Muscle of leg (tissue), 16 donors: ENCODE measurements at places on chromosomes 4 and X. TPM values are rescaled to one million over a fixed set of nuclear protein-coding genes. Genes with fewer than 3 reads are reported as not detected.

Gene ZXDB
- 5.7 TPM for polyA plus RNA-seq

Gene MAGT1
- 54.4 TPM for polyA plus RNA-seq

Gene PABPC1L2A
- polyA plus RNA-seq, result not detected

Gene MAGEA4
- not detected for polyA plus RNA-seq

Gene ADH1A
- 1.2 TPM for polyA plus RNA-seq

Gene PDHA1
- polyA plus RNA-seq, result 153 TPM

- DNase-seq, result no peak
Observed at GRCh38 chr4:185016101-185016940, 2.0 kb upstream of the HELT start.

- peak; percentile 58 for DNase-seq
Observed at GRCh38 chr4:125316401-125316790, 1.6 kb downstream of the FAT4 start.

DNA sequence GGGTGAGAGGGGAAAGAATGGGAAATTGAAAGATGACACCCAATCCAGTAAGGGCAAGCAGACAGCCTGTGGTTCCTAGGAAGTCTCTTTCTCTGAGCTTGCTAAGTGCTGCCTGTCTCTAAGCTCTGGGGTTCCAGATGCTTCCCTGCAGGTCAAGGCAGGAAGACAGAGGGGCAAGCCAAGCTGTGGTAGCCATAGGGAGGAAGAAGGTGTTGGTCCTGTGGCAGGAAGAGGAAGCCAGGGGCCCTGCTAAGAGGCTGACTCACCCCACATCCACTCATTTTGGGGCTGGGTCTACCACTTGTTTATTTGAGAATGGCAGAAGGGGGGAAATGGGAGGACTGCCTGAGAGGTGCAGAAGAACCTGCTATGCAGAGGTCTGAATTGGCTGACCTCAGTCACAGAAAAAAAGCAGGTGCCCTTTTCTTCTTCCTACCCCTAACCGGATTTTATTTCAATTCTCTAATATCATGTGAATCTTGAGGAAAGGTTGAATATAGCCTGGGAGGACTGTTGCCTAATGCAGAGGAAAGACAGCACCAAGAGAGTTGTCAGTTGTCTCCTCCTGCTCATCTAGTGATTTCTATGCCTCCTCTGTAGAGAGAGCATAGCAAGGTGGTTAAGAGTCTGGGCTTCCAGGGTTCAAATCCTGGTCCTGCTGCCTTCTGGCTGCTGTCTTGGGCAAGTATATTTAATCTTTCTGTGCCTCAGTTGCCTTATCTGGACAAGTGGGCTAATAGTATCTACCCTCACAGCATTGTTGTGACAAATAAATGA lies 27.4 kb downstream of the HOPX start:
- DNase-seq, result no peak

DNA sequence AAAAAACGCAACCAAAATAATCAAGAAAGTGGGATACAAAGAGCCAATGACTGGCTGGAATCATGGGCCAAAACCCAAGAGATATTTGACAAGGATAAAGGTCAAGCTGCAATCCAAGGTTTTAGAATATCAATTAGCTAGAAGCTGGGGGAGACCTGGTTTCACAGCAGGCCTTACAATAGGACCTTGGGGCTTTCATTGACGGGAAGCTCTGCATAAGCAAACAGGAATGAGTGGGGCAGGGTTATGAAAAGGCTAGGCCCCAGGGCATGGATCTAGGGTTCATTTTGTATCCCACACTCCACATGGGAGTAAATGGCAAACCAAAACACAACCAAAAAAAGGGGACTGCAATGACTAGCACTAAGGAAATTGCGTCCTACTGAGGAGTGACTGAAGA lies 215.3 kb downstream of the HS6ST2 start:
- no peak for DNase-seq

DNA sequence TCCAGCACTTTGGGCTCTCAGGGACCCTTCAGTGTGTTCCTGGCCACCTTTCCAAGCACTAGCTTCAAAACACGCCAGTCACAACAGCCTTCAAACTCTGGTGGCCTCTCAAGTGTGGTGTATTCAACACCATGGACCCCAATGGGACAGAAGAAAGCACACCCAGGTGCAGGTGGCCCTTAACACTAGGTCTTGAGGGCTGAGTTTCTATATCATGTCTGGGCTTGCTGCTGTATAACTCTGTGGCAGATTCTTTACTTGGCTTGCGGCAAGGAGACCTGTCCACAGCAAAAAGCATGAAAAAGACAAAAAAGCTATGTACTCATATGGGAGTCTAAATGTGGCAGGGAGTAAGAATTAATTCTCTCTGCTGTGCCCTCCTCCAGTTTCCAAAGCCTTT lies 23.1 kb downstream of the MSL3 start:
- DNase-seq, result no peak

GRCh38 chr4:145440292-145441007 lies 41.2 kb upstream of the SMAD1 start:
- DNase-seq, result peak; percentile 58

GRCh38 chr4:124947622-124948265 lies 235.2 kb upstream of the ANKRD50 start:
- no peak for DNase-seq

DNA sequence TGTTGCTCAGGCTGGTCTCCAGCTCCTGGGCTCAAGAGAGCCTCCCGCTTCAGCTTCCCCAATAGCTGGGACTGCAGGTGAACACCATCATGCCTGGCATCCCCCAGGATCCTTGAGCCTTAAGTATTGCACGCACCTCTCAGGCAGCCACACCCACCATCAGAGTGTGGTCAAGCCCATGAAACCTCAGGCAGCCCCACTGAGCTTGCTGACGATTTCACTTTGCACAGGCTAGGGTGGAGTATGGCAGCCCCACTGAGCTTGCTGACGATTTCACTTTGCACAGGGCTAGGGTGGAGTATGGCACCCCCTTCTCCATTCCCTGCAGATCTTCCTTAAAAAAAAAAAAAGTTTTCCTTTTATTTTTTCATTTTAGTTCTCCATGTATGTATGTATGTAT lies 57.2 kb downstream of the RHOXF2B start:
- no peak for DNase-seq

GRCh38 chr4:73646117-73646516 lies 25.9 kb upstream of the RASSF6 start:
- no peak for DNase-seq

DNA sequence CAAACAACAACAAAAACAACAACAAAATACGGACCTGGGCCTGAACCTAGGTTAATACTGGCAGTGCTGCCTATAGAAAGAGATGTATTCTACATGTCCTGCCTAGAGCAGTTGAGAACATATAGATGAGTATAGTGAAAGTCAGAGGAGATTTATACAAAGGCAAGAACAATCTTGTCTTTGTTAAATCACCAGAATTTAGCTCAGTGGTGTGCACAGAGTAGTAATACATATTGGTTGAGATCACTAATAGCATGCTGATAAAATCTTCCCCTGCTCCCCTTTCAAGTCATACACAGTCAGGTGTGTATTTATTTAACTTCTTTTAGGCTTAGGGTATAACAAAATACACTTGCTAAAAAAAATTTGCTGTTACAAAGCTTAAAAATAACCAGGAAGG lies 247.8 kb downstream of the ADGRL3 start:
- DNase-seq, result no peak

- peak; percentile 63 for DNase-seq
Observed at GRCh38 chr4:94826206-94826605, 68.5 kb downstream of the BMPR1B start.

DNA sequence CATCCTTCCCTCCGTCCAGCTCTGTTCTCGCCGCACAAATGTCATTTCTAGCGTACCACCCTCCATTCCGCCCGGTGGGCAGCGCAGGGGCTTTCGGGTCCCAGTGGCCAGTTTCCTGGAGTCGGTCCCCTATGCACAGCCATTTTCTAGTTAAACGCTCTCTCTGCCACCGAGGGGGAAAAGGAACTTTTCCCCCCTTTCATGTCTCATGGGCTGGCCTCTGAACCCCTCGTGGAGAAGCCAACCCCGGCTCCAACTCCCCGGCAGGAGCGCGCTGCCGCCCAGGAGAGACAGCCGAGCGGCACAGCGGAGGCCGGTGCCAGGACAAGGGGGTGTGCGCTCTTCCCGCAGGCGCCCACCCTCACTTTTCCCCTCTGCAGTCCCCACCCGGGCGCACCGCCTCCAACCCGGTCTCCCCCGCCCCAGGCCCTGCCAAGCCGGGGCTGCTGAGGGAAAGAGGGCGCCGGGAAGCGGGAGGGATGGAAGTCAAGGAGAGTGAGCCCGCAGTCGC lies 662 bp downstream of the APBB2 start:
- peak; percentile 52 for DNase-seq

- DNase-seq, result no peak
Observed at GRCh38 chrX:78945186-78945912, at the start of gene P2RY10. P2RY10 (plus strand) TSS chrX:78945391; CDS start chrX:78960521, 15,130 bp downstream.

DNA sequence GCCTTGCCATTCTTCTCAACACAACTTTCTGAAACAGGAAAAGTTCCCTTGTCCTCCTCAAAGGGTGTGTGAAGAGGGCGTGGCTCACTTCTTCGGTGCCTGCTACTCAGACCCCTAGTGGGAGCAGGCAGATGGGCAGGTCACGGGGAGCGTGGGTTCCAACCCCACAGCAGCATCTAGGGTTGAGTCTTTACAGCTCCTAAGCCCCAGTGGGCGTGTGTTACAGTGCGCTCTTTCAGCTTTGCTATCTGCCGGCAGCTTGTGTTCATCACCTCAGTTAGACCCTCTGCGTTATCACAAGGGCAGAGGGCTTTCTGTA lies 57.5 kb upstream of the KLF3 start:
- DNase-seq, result no peak
